ENCODE measurements at places on chromosomes 6 and 20.

DNA sequence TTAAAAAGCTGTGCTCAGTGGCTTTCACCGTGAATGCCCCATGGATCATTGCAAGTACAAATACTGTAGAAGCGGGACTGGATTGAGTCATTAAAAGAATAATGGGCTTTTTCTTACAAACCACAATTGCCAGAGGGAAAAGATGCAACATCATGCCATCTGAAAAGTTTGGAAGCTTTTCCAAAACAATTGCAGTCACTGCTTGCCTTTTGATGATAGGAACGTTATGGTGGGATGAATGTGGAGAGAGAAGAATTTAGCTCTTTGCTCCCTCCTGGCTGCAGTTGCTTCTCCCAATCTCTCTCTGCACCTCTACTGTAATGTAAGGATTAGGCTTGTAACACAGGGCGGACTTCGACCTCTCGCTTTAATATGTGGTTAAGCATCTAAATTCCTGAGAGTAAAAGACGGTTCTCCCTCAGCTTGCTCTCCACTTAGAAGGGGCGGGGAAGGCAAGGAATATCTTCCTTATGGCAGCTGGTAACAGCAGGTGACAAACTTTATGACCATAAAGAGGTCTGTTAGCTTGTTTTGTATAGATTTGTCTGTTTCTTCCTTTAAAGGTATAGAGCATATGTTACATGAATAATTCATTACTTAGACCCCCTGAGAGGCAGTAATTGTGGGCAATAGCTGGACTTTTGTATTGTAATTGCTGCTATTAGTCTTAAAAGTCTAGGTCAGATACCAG, 376.1 kb downstream of the UTRN start:
- DNase-seq: no peak

GRCh38 chr6:135094403-135094821, 39.8 kb upstream of the HBS1L start:
- DNase-seq: no peak

DNA sequence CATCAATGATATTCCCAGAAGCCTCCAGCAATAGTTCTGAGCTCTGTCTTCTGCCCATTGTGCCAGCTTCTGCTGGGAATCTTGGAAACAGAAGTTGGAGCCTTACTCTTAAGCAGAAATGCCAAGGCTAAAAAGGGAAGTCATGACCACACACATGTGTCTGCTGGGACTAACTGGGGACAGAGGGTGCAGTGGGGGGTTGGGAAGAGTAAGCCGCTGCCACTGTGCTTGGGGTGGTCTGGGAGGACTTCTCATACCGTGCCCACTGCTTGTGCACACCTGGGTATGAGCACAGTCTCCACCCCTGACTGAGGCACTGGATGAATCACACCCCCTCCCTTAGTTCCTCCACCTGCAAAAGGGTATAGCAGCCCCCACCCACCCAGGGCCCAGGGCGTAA, 90.7 kb downstream of the CDC5L start:
- no peak for DNase-seq

- DNase-seq: no peak
Observed at GRCh38 chr6:158150701-158151100, 17.4 kb downstream of the SERAC1 start.

GRCh38 chr6:1346101-1346500, 34.2 kb downstream of the FOXQ1 start:
- no peak for DNase-seq

GRCh38 chr6:82571455-82571854, 207.8 kb downstream of the TPBG start:
- no peak for DNase-seq

- no peak for DNase-seq
Observed at GRCh38 chr6:11645016-11645415, 107.5 kb downstream of the TMEM170B start.

DNA sequence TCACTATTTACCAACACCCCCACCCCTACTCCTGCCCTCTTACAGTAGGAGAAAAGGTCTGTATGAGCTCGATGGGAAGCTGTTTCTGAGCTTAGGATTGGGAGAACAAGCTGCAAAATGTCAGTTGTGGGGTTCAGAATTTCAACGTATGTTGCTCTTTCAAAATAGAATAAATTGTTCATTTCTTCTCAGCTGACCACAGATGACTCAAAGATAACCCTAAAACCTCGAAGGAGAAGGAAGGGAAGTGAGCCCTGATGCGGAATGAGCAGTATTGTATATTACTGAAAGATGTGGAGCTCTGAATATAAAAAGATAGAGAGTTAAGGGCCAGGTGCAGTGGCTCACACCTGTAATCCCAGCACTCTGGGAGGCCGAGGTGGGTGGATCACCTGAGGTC, 35.9 kb upstream of the MYLIP start:
- no peak for DNase-seq

GRCh38 chr6:165775721-165776120, 112.7 kb upstream of the PDE10A start:
- DNase-seq: no peak

DNA sequence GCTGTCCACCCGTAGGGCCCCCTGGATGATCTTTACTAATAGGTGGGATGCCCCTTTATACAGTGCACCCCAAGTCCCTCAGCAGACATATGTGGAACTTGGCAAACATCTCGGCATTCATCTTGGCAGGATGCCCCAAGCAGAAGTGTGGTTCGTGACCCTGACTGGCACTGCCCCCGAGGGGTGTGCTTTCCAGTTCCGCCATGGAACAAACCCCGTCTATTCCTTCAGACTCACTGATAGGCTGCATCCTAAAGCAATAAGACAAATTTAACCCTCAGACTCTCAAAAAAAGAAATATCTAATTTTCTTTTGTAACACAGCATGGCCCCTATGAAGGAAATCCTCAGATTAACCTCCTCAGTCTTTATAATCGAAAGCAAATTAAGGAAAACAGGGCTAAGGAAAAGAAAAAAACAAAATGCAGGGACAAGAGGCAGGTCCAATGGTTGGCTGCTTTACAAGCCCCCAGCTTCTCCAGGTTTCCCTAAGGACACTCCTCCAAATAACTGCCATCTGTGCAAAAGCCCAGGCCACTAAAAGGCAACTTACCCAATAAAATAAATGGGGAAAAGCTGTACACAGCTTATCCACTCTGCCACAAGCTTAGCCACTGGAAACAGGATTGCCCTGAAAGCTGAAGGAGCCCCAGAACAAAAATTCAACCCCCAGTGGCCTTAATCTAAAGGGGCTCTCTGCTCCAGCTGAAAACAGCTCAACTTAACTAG, 30.5 kb upstream of the RIPK1 start:
- DNase-seq: no peak

DNA sequence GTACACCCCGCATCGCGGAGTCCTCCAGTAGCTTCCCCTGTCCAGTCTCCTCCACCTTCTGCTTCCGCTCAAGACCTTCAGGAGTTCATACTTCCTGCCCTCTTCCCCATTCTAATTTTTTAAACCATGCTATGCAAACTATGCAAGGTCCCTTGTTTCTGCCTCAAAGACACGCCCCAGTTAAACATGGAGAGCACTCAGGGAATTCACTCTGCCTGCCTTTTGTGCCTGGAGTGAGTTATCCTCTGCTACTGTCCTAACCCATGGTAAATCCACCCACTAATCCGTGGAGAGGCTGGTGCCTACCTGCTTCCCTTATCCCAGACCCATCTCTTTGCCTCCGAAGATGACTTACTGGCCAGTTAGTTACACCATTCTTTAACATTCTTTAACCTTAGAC, 473.7 kb upstream of the JARID2 start:
- DNase-seq: no peak

DNA sequence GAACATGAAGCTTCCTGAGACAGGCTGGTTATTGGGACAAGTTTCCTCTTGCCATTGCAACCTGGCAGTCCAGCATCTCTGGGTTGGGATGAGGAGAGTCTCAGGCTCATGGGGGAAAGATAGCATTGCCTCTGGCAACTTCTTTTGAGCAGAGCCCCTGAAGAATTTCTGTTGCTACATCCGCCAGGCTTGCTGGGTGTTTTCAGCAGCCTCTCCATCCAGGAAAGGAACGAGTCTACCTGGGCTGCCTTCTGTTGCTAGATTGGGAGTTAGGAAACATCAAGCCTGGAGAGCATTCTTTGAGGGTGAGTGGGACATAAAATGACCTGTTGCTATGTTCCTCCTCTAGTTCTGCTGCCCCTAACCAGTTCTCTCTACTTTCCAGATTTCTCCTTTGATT, 313.5 kb downstream of the RFPL4B start:
- no peak for DNase-seq

- DNase-seq: no peak
Observed at GRCh38 chr6:115882174-115882573, 178.5 kb downstream of the FRK start.

DNA sequence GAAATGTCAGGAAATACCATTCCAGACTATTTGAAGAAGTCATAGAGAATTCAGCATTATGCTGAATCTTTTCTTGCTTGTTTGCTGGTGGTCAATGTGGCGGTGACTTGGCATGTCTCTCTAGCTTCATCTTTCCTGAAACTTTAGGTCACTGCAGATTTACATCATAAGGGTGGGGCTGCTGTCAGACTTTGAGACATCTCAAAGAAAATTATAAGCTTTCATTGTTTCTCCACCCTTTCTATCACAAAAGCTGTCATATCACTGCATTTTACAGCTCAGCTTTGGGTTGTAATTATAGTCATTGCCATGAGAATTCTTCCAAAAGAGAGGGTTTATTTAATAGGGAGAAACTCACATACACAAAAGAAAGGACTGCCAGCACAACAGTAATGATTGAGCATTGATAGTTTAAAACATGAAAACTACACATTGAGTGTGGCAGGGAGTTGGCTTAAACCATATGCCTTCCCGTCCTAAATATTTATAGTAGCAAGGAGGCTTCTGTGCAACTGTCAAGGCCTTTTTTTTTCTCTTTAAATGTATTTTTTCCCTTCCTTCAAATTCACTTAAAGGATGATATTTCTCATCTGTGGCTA, 44.7 kb upstream of the LRRC1 start:
- DNase-seq: no peak

DNA sequence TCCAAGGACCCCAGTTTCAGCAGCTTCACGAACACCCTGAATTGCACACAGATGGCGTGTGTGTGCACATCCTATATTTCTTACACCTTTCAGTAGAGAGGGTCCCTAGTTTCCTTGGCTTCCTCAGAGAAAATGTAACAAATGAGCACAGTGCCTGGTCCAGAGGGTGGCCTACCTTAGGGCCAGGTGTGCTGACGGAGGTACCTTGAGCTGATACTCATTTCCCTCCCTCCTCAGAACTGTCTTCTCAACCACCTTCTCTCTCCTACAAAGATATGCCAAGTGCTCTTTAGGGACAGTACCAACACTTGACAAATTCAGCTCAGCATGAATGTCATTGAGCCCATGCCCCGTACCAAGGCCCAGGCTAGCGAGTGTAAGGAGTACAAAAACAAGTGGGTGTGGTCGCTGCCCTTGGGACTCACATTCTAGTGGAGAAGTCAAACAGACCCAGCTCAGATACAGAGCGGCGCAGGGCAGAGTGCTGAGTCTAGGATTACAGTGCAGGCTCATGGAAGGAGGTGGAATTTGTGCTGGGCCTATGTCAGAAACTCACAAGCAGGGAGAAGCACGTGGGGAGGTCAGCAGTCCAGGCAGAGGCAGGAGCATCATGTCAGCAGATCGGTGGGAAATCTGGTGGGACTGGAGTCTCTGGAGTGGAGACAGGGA, 9.6 kb upstream of the BPHL start:
- no peak for DNase-seq

DNA sequence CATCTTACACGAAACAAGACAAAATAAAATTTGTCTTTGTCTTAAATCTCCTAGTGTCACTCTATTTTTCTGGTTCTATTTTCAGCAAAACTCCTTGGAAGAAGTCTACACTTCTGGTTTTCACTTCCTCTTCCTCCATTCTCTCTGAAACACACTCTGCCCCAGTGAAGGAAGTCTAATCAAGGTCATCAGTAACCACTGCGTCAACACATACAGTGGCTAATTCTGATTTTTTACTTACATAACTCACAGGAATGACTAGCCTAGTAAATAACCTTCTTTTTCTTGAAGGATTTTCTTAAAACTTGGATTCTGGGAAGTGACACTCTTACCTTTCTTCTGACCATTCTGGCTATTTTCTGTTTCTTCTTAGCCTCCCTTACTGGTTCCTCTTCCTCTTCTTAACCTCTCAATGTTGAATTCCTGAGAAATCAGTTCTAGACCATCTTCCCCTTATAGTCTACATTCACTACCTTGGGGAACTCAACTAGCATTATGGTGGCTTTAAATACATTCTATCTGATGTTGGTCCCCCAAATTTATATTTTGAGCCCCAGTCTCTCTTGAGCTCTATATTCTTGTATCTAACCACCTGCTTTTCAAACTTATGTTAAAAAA, 37.5 kb downstream of the AIG1 start:
- no peak for DNase-seq

DNA sequence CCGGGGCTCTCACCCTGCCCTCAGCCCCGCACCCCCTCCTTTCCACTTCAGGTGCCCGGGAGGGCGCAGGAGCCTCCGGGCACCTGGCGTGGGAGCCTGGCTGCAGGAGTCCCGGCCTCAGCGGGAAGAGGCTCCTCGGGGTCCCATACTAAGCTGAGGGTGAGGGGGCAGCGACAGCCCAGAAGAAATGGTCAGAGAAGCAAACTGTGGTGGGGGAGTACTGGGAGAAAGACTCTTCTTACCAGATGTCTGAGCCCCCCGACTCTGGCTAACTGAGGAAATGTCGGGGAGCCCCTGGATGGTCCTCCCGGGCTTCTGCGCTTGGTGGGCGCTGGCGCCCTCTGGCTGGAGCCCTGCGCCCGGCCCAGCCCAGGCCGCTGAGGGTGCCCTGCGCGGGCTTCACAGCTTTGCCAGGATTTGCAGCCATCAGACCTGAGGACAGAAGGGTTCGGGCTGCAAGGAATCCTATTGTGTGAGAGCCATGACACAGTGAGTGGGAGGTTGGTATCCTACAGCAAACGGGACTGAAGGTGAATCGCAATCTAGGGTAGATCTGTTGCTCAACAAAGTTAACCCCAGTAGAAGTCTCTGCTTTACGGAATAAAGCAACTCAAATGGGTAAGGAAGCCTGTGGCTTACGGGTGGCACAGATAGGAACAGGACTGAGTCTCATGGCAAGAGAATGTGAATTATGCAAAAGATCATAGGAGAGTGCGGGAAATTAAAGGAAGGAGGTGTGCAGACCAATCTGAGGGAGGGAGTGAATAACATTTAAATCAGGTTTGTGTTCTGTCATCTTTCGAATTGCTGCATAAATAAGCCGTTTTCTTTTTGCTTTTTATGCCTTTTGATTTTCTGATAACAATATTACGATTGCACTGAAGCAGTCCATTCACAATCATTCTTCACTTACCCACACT, 639 bp upstream of the RCAN2 start:
- peak; percentile 64 for DNase-seq

- no peak for DNase-seq
Observed at GRCh38 chr20:654417-654750, 1.4 kb upstream of the SRXN1 start.

DNA sequence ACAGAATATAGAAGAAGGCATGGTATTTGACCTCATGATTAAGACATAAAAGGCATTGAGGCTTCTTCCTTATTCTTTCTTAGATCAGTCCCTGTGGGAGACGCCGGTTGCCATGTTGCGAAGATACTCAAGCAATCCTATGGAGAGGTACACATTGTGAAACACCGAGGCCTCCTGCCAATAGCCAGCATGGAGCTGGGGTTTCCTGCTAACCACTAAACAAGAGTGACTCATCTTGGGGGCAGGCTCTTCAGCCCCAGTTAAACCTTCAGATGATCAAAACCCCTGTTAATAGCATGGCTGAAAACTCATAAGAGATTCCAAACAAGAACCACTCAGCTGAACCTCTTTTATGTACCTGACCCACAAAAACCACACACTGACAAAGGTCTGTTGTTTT, 478.8 kb downstream of the CD83 start:
- DNase-seq: no peak
